ENCODE measurements at places on chromosomes 3 and 15. TPM values are rescaled to one million over a fixed set of nuclear protein-coding genes. Genes with fewer than 3 reads are reported as not detected.

Gene PPP1R2
- 105 TPM for total RNA-seq

Gene TASOR
- total RNA-seq, result 39.3 TPM

Gene PTH1R
- not detected for total RNA-seq

DNA sequence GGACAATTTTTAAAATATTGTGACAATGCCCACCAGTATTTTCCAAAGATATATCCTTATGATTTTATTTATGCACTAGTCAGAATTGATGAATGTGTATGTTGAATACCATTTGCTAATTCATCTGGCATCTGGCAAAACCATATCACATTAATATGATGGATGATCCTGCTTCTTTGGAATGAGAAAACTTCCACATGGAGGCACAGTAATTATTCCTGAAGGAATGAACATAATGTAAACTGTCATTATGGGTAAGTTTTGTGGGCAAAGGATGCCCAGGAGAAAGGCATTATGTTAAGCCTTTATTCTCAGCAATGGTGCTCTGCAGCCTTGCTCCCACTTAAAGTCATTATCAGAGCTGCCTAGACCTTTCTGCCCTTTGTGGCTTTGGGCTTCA is 113.0 kb upstream of the MME start:
- no peak for DNase-seq

DNA sequence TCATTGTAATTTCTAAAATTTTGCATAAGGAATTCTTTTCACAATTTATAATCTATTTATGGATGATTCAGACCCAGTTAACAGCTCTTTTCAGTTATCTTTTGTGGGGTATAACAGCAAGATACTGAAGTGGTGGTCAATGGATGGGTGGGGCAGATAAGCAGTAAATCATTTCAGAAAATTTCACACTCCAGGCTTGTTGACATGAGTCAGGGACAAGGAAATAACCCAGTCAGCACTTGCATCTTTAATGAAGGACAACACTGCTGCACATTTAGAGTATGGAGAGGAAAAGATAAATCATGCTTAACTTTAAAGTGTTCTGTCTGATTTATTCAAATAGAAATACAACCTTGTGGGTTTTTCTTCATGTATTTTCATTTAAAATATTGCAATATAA is 181.6 kb downstream of the ROBO1 start:
- no peak for DNase-seq

GRCh38 chr3:102979191-102979590 is 544.4 kb downstream of the ZPLD1 start:
- no peak for DNase-seq

DNA sequence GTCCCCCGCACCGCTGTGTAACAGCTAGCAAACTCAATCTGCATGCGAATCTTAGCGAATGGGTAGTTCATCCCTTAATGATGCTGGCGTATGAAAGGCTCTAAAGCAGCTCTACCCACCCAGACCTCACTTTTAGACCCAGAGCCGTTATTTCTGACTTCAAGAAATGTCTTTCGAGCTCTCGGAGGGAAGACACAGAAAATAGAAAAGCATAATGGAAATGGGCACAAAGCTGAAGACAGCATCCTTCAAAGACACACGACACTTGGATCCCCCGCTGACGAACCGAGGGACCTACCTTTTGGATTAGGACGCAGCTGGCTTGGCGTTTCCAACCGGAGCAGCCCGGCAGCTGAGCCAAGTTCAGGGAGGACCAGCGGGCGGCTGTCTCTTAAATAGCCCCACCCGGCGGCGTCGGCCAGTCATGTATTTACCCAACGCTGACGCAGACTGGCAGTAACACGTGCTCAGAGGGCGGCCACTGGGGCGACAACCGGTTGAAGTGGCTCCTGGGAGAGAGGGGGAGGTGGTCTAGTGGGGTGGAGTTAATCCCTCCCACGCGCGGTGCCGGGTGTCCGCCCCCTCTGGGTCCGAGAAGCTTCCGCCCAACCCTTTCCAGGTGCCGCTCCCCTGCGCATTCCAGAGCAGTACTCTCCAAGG is 1.5 kb downstream of the CCK start:
- DNase-seq, result peak; percentile 48

DNA sequence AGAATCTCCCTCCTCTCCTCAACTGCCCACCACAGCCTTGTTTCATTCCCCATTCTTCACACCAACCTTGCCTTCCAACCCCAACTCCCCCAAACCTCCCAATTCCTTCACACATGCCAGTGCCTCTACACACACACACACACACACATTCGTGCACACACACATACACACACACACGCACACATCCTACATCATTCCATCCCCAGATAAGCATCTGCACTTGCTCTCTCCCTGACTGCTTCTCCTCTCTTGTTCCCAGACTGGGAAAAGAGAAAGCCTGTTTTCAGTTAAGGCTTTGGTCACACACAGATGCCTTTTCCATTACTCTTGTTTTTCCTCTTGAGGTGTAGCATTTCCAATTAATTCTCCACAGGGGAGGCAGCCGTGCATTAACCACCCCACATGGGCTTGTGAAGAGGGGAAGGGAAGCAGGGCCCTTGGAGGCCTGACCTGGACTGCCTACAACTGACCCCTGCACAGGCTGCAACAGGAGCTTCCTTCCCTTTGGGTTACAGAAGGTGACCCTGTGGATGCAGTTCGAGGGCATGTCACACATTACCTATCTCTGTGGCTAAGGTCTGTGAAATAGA is 32.0 kb upstream of the BOC start:
- DNase-seq, result no peak

GRCh38 chr3:52494886-52495495 is at the start of gene STAB1:
TSS of gene STAB1 (plus strand) at chr3:52495338. CDS start at chr3:52495414, 76 bp downstream.
- DNase-seq, result no peak

DNA sequence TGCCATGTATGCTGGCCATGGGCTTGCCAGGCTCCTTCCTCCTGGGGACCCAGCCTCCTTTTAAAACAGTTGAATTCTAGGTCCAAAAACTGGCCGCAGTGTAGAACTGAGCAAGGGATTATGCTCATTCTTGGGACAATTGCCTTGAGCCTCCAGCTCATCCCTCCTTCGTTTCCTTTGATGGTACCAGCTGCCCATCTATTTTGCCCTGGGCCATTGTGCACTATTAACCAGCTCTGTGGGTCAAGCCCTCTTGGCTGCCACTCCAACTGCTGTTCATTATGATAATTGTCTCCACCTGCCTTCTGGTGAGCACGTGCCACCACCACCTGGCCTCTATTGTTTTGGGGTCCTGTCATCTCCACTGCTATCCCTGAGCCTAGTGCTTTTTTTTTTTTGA is 75.8 kb upstream of the SYN2 start:
- no peak for DNase-seq

DNA sequence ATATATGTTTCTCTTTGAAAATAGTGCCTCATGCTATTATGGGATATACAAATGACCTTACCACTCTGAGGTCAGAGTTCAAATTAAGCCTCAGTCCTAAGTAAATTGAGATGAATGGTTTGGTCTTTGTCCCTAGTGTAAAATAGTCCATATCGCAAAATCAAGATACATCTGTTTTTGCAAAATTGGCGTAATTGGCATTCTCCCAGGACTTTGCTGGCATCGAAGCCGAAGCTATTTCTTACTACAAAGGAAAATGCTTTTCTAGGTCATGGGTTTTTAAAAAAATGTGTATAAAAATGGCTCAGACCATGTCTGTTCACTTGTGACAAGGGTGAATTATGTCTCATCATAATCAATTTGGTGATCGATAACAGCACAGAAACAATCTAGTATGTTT is 25.9 kb downstream of the ROBO2 start:
- no peak for DNase-seq

DNA sequence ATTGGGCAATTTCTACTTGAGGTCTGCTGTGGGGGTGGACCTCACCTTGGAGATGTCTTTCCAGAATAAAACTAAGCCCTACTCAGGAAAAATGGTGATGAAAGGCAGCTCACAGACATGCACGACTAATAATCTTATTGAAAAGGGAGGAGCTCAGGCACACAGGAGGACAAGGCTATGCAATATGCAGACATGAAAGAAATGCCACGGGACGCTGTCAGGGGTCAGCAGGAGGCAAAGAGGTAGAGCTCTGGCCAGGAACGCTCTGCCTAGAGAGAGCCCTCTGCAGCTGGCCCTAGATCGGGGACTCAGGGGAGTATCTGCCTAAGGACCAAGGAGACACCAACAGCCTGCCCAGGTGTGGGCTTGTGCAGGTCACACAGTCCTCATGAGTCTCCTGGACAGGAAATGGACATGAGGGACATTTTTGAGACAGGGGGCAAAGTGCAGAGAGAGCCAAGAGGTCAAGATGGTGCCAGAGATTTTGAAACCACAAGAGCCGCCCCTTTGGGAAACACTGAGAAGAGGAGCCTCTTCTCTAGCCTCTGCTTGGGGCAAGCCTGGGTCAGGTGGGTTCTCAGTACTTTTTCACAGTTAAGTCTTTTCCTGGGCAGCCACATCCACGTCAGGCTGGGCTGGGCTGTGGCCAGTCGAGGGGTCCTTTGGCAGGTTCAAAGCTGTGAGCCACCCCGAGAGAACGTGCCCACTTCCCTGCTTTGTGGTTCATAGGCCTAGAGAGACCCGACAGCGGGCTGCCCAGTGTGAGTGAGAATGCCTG is 23.2 kb downstream of the EAF1 start:
- DNase-seq, result no peak

DNA sequence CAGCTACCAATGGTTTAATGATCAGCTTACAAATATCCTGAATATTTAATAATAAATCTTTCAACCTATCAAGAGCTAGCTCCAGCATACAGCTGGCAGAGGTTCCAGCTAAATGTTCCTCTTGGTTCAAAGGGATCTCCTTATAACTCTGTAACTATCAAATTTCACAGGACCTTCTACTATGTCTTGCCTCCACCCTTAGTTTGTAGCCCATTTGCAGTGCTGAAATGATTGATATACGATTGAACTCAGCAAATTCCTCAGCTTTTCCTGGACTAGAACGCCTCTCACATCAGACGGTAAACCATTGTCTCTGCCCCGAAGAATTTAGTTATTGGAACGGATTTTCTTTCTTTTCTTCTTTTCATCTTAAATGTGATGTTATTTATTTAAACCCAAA is 41.5 kb downstream of the CD200R1L start:
- DNase-seq, result no peak

- DNase-seq, result no peak
Observed at GRCh38 chr15:92904722-92905571, 4.8 kb downstream of the CHD2 start.
